ENCODE measurements at places on chromosomes 2 and 18.

DNA sequence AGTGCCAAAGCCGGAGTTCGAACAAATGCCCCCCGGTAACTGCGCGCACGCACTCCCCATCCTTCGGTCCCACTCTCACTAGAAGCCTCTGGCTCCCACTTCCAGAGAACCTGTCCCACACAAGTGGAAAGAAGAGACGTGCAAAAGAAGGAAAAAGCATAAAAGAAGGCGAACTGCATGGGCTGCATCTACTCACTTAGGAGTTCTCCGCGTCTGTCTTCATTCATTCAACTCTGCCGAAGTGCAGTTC, 312 bp downstream of the NR4A2 start:
- no peak for DNase-seq

- peak; percentile 47 for DNase-seq
Observed at GRCh38 chr2:73291093-73291460, 2.3 kb downstream of the EGR4 start.

GRCh38 chr18:55361492-55362250, 226.3 kb downstream of the TCF4 start:
- no peak for DNase-seq

- no peak for DNase-seq
Observed at GRCh38 chr2:107383691-107384090, 443.0 kb upstream of the RGPD4 start.

GRCh38 chr2:176997074-176997791, 215.4 kb upstream of the HNRNPA3 start:
- DNase-seq = no peak

GRCh38 chr18:6982398-6982797, 135.2 kb downstream of the LAMA1 start:
- no peak for DNase-seq

DNA sequence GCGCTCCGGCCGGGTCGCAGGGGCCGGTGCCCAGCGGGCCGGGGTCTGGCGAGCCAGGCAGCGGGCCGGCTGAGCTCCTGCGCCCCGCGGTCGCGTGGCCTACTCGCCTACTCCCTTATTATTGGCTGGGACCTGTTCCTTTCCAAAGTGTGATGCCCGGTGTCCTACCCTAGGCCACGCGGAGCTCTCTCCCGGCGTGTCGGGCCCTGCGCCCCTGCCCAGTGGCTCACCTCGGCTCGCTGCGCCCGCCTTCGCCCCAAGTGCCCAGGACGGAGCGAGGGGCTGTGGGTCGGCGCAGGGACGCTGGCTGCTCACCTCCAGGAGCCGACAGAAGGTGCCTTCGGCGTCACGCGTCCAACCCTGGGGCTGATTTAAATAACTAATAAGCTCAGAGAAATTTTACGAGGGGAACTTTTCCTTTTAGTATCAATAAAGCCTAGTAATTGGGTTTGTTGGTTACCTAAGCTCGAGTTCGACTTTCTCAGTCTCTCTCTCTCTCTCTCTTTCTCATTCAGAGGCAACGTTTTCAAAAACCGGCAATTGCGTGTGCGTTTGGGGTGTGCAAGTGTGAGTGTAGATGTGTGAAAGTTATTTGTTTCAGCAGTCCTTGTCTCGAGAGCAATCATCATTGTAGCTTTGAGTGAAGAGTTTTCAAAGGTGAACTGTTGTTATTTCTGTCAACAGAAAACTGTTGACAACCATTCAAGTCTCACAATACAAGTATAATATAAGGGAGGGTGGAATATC, 7.0 kb upstream of the SATB2 start:
- no peak for DNase-seq

- no peak for DNase-seq
Observed at GRCh38 chr18:50299626-50300388, 12.3 kb upstream of the CXXC1 start.

GRCh38 chr2:7766088-7766722, 849.0 kb downstream of the RNF144A start:
- no peak for DNase-seq

DNA sequence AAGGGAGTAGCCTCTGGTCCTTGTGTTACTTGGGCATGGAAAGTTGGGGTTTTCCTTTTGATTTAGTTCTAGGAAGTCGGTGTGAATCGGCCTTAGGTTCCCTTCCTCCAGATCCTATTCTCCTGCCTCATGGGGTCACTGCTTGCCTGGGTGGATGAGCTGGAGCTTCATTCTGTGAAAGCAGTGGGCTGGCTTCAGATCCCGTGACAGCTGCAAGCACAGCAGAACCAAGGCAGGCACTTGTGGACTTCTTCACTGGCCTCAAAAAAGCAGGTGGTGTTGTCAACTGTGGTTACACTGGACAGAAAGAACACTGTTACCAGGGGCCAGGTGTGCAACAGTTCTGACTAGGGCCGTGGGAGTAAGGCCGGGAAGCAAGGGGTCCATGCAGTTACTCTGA, 243.4 kb downstream of the LDLRAD4 start:
- DNase-seq = no peak

- DNase-seq = no peak
Observed at GRCh38 chr2:212379103-212379502, 159.5 kb downstream of the ERBB4 start.

DNA sequence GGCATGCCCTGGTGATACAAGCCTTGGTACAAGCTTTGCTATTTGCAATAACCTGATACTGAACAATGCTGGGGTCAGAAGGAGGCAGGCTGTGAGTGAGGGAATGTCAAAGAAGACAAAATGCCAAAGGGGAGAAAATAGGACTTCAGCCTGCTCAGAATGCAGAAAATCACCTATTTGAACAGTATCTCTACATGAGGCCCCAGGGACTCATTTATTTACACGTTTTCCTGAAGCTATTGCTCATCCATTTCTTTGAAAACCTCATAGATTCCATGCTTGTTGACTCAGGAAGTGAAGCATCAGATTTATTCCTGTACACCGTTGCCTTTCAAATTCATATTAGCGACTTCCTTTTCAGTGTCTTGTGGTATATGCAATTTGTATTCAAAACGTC, 69.4 kb upstream of the CBLN2 start:
- no peak for DNase-seq

GRCh38 chr18:48913201-48913600, 37.6 kb downstream of the SMAD7 start:
- DNase-seq = peak; percentile 42

GRCh38 chr2:191577605-191578004, 100.3 kb upstream of the NABP1 start:
- DNase-seq = no peak

DNA sequence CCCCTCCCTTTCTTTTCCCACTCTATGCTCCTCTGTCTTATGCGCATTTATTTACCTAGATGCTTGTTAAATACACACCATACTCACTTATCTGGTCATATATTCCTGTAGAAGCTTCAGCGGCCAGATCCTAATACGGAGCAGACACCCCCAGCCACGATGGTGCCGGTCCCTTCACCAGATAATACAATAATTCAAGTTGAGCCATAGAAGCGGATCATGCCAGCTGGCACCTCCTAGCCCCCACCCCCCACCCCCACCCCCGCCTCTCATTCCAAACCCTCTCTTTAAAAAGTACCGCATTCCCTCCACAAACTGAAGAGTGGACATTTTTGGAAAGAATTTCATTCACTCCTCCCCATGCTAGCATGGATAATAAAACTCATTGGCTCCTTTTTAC, 95.2 kb downstream of the BIN1 start:
- no peak for DNase-seq

DNA sequence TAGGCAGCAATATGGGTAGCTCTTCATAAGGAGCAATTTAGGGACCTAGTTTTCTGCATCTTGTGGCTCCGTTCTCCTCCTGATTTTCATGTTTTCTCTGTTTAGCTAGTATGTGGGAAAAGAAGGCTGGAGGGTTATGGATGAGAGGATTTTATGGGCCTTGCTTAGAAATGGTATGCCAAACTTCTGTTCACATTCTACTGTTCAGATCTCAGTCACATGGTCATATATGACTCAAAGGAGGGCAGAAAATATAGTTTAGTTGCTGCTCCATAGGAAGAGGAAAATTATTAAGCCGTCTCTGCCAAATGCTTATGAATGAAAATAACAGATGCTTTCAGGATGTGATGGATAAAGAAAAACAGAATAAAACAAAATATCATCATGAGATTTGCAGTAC, 361.8 kb upstream of the CWC22 start:
- DNase-seq = no peak

DNA sequence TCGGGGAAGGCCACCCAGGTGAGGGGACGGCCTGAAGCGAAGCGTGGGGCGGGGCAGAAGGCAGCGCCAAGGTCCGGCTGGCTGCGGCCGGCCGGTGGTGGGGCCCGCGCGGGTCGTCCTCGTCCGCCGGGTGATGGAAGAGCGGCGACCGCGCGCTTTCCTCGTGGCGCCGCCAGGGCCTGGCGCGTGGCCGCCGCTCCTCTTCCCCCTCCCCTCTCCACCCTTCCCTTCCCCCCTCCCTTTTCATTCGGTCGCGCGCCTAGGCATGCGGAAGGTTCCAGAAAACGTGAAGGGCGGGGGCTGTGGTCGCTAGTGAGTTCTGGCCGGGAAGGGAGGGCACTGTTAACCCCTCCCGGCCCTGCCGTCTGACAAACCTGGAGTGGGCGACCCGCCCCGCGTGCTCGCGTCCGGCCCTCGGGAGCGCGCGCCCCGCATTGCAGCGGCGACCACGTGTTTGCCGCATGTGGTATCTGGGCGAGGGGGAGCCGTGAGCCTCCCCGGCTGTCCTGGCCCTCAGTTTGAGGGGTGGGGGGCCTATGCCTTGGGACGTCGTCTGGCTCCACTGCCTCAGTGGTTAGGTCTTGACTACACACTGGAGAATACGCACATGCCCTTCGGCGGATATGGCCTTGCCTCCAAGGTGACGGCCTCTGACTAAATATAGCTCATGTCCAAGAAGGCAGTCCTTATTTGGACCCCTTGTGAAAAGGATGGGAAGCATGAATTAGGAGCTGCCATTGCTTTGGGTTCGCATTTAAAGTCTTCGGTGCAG, 579 bp downstream of the MAT2A start:
- DNase-seq = peak; percentile 60

DNA sequence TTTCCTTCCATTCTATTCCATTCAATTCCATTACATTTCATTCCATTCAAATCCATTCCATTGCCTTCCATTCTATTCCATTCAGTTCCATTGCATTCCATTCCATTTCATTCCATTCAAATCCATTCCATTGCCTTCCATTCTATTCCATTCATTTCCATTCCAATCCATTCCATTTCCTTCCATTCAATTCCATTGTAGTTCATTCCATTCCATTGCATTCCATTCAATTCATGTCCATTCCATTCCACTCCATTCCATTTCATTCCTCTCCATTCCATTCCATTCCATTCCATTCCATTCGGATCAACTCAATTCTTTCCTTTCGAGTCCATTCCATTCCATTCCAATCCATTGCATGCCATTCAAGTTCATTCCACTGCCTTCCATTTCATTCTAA, 1128.3 kb downstream of the RPIA start:
- no peak for DNase-seq

DNA sequence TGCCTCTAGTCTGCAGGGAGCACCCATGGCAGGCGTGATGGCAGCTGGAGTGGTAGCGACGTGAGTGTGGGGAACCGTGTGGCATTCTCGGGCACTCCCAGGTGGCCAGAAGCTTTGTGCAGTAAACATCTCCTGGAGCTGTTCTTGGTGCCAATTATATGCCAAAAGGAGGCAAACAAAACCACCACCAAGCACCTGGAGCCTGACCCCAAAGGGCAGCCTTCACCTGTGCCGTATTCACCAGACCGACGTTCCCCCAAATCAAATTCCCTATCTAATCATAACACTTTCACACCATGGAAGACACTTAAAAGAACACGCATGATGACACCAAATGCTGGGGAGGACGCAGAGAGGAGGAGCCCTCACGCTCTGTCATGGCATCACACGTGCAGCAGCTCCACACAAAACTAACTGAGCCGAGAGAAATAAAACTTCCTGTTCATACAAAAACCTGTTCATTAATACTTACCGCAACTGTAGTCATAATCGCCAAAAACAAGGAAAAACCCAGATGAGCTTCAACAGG, 123.6 kb downstream of the EIPR1 start:
- no peak for DNase-seq

GRCh38 chr2:101724125-101724474, 26.6 kb downstream of the MAP4K4 start:
- DNase-seq = no peak

- no peak for DNase-seq
Observed at GRCh38 chr2:197850882-197851450, 46.6 kb downstream of the PLCL1 start.

DNA sequence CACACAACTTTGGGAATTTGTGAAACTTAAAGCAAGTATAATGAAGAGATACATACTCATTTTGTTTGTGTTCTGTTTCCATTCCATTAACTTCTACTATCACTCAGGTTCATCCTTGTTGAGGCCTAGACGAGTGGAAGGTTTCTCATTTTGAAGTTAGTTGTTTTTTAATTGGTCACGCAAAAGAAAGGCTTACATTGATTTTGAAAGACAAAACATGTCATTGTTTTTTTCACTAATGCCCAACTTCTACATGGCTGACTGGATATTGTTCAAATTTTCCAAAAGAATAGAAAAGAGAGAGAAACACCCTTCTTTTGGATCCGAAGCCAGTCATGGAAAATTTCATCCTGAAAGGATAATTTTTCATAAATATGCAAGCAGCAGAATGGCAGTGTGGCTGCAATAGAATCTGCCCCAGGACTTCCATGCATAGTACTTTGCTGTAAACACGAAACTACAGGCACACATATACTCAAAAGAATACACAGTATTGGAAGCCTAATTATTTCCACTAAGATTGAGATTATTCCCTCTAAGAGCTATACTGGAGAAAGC, 27.4 kb downstream of the PRKCE start:
- DNase-seq = no peak

DNA sequence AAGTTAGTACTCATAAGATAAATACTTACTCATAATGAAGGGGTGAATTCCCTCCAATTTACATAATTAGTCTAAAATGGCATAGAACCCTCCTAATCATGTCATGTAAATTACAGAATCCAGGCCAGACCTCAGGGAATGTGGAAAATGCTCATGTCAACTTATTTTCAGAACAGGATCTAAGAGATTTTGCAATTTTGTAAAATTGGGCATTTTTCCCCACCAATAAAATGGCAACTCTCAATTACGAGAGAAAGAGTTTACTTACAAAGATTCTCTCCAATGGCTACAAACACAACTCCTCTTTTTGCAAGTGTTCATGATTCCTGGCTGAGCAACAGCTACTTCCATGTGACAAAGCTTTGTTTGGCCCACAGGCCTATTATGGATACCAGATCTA, 33.8 kb upstream of the SP5 start:
- no peak for DNase-seq

- DNase-seq = no peak
Observed at GRCh38 chr18:24534737-24535136, 74.3 kb downstream of the HRH4 start.

GRCh38 chr2:115560666-115561065, 1118.2 kb downstream of the DPP10 start:
- DNase-seq = no peak

DNA sequence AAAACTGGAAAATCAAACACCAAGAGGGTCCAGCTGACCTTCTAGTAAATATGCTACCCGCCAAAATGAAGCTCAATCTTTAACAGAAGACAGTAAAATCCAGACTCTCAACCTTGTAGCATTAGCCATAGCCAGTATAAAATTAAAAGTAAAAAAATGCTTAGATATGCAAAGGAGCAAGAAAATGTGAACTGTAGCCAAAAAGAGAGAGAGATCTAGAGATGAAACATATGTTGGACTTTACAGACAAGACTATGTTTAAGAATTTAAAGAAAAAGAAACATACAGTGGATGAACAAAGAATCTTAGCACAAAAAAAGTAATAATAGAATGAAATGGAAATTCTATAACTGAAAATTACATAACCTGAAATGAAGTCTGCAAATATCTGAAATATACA, 344.5 kb downstream of the LRATD1 start:
- no peak for DNase-seq

GRCh38 chr2:123521854-123522253, 503.2 kb upstream of the CNTNAP5 start:
- DNase-seq = no peak
